SK-MEL-5 (cell line): ENCODE measurements at places on chromosomes 7 and 10.

DNA sequence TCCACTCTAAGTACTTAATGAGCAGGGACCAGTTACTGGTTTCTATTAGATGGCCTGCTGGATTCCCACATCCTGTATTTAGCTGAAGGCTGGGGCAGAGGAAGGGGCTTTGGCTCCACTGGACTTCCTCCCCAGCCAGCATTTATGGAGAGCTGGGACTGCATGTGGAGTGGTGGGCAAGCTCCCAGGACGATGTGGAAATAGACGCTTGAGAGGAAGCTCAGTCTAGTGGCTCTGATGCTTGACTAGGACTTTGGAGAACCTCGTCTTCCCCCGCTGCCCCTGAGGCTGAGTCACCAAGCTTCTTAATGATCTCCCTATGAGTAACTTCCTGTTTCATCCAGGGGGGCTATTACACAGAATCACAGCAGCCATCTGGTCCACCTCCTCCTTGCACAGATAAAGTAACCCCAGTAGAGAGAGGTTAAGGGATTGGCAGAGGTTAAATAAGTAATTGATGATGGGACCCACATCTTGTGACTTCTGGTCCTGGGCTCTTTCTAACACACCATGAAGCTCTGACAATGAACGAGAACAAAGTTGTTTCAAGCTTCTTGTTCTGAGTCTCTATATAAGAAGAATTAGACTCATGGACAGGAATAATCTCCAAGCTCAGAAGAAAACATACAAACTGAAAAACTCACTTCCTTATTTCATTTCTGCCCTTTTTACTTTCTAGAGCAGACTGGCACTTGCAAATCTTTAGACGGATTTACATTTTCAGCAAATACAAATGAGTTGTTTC, 126.2 kb downstream of the PRPF18 start:
- peak; percentile 61 for DNase-seq

- DNase-seq = no peak
These were observed 115.5 kb downstream of the FOXP2 start for GRCh38 chr7:114530057-114530611.

- DNase-seq = no peak
These were observed 11.6 kb downstream of the HBP1 start for GRCh38 chr7:107180378-107180777.

DNA sequence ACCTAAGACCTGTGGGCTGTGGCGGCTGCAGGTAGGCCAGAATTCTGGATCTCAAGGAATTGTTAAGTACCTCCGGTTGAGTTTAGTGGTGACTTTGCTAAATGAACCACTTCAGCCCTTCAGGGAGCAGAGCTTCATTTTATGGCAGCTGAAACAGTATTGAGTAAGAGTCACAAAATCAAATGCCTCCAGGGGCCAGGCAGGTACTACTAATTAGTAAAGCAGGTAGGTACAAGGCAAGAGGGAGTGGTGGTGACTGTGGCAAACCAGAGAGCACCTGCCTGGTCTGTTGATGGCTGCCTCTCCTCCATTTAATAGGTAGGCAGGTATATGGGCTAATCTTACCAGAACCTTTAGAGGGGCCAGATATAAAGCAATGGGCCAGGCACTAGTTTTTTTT, 118.8 kb downstream of the EMX2 start:
- no peak for DNase-seq

DNA sequence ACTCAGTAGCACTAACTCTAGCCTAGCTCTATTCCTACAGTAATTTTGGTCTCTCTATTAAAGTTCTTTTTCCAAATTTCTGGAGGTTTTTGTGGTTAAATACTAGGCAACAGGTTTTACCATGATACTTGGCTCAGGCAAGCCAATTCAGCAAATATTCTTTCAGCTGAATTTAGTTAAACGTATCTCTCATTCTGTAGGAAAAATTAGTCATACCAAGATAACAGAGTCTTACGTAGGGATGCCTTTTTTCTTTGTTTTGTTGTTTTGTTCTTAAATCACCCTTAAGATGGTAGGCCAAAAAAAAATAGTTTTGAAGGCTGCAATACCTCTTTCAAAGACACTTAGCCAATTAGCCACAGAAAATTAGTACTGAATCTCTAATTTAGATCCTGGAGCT, 180.5 kb downstream of the MAGI2 start:
- DNase-seq = no peak

DNA sequence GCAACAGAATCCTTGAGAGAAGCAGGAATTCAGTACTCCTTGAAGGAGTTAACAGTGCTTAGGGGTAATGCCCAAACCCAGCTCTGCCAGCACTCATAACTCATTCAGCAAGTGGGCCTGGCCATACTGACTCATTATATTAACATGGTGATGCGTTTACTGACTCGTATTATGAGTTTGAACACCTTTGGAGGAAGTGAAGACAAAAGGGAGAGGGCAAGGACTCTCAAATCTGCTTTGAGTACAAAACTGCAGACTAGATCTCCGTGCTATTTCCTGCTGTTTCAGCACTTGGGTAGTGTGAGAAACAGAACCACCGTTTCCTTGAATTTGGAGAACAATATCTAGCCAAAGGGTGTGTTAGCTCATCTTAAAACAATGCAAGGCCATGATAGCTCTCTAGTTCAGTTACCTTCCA, 30.8 kb downstream of the SLC16A9 start:
- DNase-seq = no peak
